Bronchial epithelial cell (primary cell): ENCODE measurements at places on chromosomes 3 and 15.

GRCh38 chr15:100517846-100518245 lies 10.9 kb downstream of the CERS3 start:
- no peak for DNase-seq

DNA sequence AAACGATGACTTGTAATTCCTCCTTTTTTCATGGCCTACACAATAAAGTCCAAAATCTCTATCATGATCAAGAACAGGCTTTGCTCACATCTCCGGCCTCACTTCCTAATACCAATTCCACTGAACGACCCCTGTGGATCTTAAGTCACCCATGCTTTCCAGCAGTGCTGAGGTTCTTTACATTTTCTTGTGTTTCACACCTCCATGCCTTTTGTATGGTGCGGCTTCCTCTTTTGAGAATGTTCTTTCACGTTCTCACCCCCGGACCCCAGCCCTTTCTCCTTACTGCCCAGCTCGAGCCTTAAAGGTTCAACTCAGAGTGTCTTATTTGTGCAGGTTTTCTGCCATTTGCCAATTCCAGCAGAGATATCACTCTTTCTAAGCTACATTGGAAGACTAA lies 70.1 kb downstream of the CSNK1G1 start:
- DNase-seq = no peak

DNA sequence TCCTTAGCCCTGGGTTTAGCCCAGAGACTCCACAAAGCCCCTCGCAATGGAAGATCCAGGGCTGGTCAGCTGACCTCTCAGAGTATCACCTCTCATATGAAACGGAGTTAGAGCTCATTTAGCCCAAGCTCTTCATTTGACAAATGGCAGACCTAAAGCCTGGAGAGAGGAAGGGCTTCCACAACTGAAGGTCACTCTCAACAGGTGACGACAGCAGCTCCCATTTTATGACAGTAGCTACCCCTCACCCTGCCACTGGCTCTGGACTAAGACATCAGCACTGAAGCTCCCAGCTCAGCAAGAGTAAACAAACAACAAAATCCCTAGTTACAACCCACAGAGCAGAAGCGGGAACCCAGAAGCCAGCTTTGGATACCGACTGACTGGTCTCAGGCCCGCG lies 33.7 kb downstream of the TLE3 start:
- no peak for DNase-seq

DNA sequence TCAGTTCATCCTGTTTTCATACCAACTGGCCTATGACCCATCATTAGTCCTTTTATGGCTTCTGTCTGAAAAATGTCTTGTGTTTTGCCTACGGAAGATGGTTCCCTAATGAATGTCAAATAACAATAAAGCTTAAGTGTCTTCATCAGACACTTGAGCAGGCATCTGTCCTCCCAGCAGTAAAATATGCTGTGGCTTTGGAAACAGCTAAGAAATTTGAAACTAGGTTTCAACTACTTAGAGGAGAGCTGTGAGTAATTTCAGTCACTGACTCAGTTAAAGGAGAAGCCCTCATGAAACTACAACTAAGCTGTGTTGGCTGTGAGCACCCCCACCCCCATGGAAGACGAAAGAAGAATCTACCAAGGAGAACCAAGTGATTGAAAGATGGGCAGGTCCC lies 409.4 kb upstream of the PPP2R3A start:
- DNase-seq = no peak

GRCh38 chr15:58438956-58439355 lies 7.2 kb downstream of the LIPC start:
- peak; percentile 59 for DNase-seq

DNA sequence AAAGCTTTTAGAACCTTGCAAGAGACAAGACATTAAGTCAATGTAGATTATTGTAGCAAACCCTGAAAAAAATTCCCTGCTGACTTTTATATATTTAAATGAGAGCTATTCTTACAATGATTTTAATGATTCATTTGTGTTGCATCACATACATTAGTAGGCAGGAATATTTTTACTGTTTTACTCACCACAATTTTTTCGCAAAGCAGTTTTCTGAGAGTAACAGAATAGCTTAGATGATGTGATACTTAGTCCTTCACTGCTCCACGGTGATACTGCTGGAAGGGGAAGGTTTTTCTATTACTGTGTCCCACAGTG lies 43.9 kb upstream of the CLRN1 start:
- peak; percentile 68 for DNase-seq

GRCh38 chr3:31752305-31753049 lies 219.8 kb downstream of the STT3B start:
- DNase-seq = no peak

GRCh38 chr15:88069561-88069960 lies 187.0 kb downstream of the NTRK3 start:
- no peak for DNase-seq

GRCh38 chr3:85604641-85605040 lies 645.9 kb downstream of the CADM2 start:
- no peak for DNase-seq
